DMS153 (cell line): ENCODE measurements at places on chromosomes 7 and 10.

DNA sequence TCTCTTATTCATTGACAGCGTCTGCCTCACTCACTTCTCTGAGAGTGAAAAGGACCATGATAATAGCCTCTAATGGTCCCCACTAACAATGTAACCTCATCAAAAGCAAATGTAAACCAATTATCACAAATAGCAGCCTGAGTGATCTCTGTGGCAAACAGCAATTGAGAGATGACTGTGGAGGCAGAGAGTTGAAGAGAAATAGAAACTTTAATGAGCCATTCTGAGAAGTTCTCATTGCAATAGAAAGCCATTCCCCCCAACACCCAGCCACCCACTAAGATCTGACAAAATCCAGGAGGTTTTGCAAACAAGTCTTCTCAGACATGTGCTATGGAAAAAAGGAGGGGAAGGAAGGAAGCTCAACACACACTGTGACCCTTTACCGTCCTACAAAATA lies 44.2 kb upstream of the RNF148 start:
- peak; percentile 7 for DNase-seq

DNA sequence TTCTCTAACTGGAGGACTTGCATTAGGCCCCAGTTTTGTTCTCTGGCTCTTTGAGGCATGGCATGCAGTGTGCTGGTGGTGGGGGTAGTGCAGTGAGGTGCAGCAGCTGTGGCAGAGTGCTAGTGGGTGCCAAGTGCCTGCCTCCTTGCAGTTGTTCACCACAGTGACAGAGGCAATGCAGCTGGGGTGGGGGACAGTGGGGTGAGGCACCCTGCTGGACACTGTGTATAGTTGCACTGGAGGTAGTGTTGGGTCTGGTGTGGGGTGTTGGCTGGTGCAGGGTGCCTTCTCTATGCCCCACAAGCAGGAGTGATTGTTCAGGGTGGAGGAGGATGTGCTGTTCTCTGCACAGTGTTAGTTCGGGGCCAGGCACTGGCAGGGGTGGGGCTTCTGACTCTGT lies 21.7 kb upstream of the KEL start:
- no peak for DNase-seq

GRCh38 chr10:48418189-48418788 lies 111.8 kb downstream of the MAPK8 start:
- no peak for DNase-seq

- DNase-seq = no peak
These were observed 35.0 kb downstream of the RAMP3 start for GRCh38 chr7:45192621-45193041.
